Osteocyte (in vitro differentiated cells): ENCODE measurements at places on chromosomes 3 and 15. TPM values are rescaled to one million over a fixed set of nuclear protein-coding genes. Genes with fewer than 3 reads are reported as not detected.

The SLC15A2 gene
- total RNA-seq, result 0.40 and 0.50 TPM in 2 replicates

The RETNLB gene
- not detected in 2 replicates for total RNA-seq

GRCh38 chr3:121126033-121126706 is 218.2 kb downstream of the STXBP5L start:
- H3K4me3 ChIP-seq, result no peak overlapping the region
- no peak overlapping the region for H3K27ac ChIP-seq
- no peaks in the 10 kb centered on the region for H3K36me3 ChIP-seq
- H3K27me3 ChIP-seq, result peaks cover 1% of the 10 kb centered on the region
- no peaks in the 10 kb centered on the region for H3K4me1 ChIP-seq
- DNase-seq, result no peak

The CACNA1D gene
- 0.48 and 0.57 TPM in 2 replicates for total RNA-seq

DNA sequence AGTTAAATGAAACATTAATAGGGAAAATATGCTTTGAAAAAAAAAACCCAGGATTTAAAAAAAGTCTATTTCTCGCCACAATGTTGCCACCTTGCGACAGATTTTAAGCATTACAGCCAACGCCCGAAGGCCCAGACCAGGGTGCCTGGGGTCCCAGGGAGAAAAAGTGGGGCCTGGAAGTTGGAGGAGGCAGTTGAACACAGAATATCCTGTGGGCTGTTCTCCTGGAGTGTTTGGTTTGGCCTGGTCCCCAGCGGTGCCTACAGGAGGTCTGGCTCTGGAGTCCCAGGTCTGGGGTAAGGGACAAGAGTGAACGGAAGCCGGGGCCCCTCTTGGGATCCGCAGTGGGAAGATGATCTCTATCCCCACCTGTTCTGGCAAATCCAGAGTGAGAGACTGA is 3.4 kb downstream of the RNU6-1 start:
- H3K4me1 ChIP-seq, result peaks cover 50% of the 10 kb centered on the region
- H3K27ac ChIP-seq, result no peak overlapping the region
- DNase-seq, result no peak
- peaks cover 38% of the 10 kb centered on the region for H3K27me3 ChIP-seq
- no peaks in the 10 kb centered on the region for H3K36me3 ChIP-seq

GRCh38 chr3:186807231-186807630 is 949 bp upstream of the RFC4 start:
- peak; percentile 36 for DNase-seq
- no peaks in the 10 kb centered on the region for H3K27me3 ChIP-seq
- H3K27ac ChIP-seq, result no peak overlapping the region
- peak overlapping the region; percentile 89 for H3K4me3 ChIP-seq
- H3K36me3 ChIP-seq, result peaks cover 4% of the 10 kb centered on the region
- peaks cover 14% of the 10 kb centered on the region for H3K4me1 ChIP-seq

- peaks cover 25% of the 10 kb centered on the region for H3K36me3 ChIP-seq
- DNase-seq, result no peak
- no peaks in the 10 kb centered on the region for H3K27me3 ChIP-seq
- H3K4me3 ChIP-seq, result no peak overlapping the region
Observed at GRCh38 chr15:57102858-57103257, 184.4 kb downstream of the TCF12 start.

DNA sequence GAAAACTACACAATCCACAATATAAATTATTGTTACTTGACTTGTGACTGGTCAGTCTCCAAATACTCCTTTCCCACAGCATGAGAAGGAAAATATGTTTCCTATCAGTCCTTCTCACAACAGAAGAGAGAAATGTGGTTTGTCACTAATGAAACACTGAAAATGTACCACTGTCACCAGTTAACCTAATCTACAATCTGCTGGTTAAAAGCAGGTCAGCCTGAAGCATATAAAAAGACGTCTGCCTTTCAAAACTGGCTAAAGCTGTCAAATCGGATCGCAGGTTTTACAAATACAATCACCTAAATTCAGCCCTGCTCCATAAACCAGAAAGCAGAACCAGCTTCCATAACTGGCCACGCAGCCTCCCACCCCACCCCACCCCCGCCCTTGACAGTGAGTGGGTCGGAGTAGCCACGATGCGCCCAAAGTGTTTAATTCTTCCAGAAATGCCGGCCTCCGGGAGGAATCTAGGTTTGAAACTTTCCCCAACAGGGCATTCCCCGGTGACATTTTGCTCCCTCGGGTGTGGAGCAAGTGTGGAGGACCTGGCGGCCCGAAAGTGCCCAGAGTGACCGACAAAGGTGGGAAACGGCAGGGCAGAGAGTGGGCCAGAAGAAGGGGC is 682 bp downstream of the ETFA start:
- H3K36me3 ChIP-seq, result peaks cover 1% of the 10 kb centered on the region
- H3K27ac ChIP-seq, result peak overlapping the region; percentile 89
- DNase-seq, result no peak
- peak overlapping the region; percentile 86 for H3K4me3 ChIP-seq
- H3K27me3 ChIP-seq, result no peaks in the 10 kb centered on the region

DNA sequence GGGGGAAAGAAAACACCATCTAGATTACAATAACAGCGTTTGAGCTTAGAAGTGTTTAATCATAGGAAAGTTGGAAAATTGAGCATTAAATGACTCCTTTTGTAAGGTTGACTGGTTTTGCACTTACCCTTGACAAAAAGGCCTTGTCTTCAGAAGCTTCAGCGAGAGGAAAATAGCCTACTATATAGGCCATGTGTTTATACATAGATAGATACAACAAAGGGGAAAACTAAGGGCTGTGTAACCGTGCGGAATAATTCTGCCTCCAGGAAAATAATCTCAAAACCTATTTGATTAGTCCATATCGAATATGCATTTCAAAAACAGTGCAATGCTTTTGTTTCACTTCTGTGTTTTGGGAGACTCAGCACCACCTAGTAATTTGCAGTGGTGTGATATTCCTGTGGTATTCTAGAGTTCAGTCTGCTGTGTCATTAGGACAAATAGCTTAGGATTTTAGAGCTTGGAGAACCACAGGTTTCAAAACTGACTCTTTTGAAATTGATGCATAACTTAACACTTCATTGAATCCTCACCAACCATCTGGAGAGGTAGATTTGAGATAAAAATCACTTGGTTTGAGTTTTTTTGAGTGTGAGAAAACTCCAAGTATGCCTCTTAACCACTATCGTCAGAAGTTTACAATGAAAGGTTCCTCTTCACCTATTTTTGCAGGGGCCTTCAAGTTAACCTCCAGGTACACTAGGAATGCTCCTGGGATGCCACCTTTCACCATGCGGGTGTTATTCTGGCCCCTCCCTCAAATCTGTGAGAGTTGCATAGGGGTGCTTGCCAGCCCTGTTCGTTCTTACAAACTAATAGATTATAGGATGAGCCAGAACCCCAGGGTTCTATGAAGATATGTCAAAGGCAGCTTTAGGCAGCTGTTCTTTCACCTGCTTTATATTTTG is 1.9 kb downstream of the ARHGAP31 start:
- peaks cover 13% of the 10 kb centered on the region for H3K36me3 ChIP-seq
- peak overlapping the region; percentile 90 for H3K4me3 ChIP-seq
- peaks cover 60% of the 10 kb centered on the region for H3K4me1 ChIP-seq
- H3K27me3 ChIP-seq, result no peaks in the 10 kb centered on the region

GRCh38 chr15:58386641-58387040 is 45.1 kb upstream of the LIPC start:
- no peaks in the 10 kb centered on the region for H3K27me3 ChIP-seq
- H3K36me3 ChIP-seq, result no peaks in the 10 kb centered on the region
- no peak overlapping the region for H3K27ac ChIP-seq
- DNase-seq, result no peak
- no peak overlapping the region for H3K4me3 ChIP-seq

The DNAJA4 gene
- total RNA-seq, result not detected in 2 replicates

GRCh38 chr3:179071323-179072099 is at the start of gene ZMAT3:
Gene ZMAT3, minus strand, starts transcription at chr3:179071809. Its CDS starts 4,057 bp downstream, at chr3:179067752.
- H3K4me1 ChIP-seq, result peaks cover 30% of the 10 kb centered on the region
- DNase-seq, result peak; percentile 95
- peaks cover 23% of the 10 kb centered on the region for H3K36me3 ChIP-seq
- peak within 1 kb of the TSS; percentile 98 for H3K4me3 ChIP-seq

- no peak for DNase-seq
- H3K27me3 ChIP-seq, result no peaks in the 10 kb centered on the region
- peaks cover 48% of the 10 kb centered on the region for H3K4me1 ChIP-seq
- no peak overlapping the region for H3K4me3 ChIP-seq
- H3K36me3 ChIP-seq, result peaks cover 2% of the 10 kb centered on the region
Observed at GRCh38 chr15:35305946-35306345, 220.9 kb upstream of the NANOGP8 start.

- no peak overlapping the region for H3K27ac ChIP-seq
- no peak for DNase-seq
- H3K36me3 ChIP-seq, result no peaks in the 10 kb centered on the region
- peaks cover 2% of the 10 kb centered on the region for H3K4me1 ChIP-seq
- H3K27me3 ChIP-seq, result no peaks in the 10 kb centered on the region
- no peak overlapping the region for H3K4me3 ChIP-seq
Observed at GRCh38 chr15:62492900-62493299, 327.8 kb upstream of the C2CD4B start.

DNA sequence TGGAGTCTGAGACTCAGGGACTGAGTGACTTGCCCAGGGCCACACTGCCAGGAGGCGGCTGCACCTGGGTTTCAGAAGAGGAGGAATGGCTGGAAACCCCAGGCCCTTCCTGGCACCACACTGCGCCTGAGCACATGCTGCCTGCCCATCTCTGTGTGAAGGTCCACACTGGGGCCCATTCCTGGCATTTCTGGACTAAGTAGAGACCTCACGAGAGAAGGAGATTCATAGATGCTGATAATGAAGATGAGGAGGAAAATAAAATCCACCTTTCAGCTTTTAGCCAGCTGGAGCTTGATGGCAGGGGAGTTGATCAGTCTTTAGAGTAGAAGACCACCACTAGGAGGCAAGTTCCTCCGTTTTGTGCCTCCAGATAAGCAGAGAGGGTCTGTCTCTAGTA is 40.2 kb upstream of the TF start:
- peaks cover 60% of the 10 kb centered on the region for H3K27me3 ChIP-seq
- no peak overlapping the region for H3K27ac ChIP-seq
- no peaks in the 10 kb centered on the region for H3K36me3 ChIP-seq
- no peak for DNase-seq
- H3K4me1 ChIP-seq, result no peaks in the 10 kb centered on the region
- H3K4me3 ChIP-seq, result no peak overlapping the region

The TMEM212 gene
- total RNA-seq, result not detected in 2 replicates
